ENCODE measurements at places on chromosomes 6 and 20. TPM values are rescaled to one million over a fixed set of nuclear protein-coding genes. Genes with fewer than 3 reads are reported as not detected.

ZSCAN16 gene
- 1.9 TPM for polyA plus RNA-seq

NHSL1 gene
- 7.2 TPM for polyA plus RNA-seq

DNA sequence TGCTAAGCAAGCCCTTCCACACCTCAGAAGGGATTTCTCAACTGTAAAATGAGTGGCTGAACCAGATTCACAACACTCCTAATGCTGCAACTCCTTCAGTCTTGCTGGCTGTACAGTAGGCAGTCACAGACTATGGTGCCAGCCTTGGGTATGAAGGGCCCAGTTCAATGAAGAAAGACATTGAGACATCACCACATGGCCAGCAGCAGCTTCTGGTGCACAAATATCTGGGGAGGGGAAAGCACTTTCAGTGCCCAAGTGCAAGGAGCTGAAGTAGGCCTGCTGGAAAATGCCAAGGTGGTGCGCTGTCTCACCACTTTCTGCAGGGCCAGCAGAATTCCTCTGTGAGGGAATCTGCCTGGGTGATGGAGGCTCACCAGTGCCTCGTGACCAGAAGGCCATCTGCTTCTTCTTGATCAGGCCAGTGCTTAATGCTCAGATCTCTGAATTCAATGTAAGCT lies 1.8 kb downstream of the PLA2G7 start:
- DNase-seq = no peak

GRCh38 chr6:111110036-111110435 lies 22.7 kb downstream of the SLC16A10 start:
- no peak for DNase-seq

GRCh38 chr6:144145541-144145940 lies 4.8 kb upstream of the STX11 start:
- DNase-seq = no peak

All from H1 (cell line).